ENCODE measurements at places on chromosomes 12 and 14.
A peak's percentile ranks its signal among the peaks of the same experiment; 100 is the strongest.

DNA sequence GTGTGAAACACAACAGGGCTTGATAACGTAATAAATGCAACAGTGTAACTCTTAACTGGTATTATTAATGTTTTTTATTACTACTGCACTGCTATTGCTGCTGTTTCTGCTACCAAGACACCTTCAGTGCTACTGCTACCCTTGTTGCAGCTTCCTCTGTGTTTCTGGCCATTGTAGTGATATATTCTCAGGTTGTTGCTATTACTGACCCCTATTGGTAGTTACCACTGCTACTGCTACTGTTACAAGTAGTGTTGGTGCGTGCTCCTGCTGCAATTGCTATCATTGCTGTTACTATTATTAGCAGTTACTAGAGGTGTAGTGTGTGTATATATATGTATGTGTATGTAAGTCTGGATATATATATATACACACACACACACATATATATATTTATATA, 87.2 kb upstream of the PTPRB start:
- no peak for DNase-seq

DNA sequence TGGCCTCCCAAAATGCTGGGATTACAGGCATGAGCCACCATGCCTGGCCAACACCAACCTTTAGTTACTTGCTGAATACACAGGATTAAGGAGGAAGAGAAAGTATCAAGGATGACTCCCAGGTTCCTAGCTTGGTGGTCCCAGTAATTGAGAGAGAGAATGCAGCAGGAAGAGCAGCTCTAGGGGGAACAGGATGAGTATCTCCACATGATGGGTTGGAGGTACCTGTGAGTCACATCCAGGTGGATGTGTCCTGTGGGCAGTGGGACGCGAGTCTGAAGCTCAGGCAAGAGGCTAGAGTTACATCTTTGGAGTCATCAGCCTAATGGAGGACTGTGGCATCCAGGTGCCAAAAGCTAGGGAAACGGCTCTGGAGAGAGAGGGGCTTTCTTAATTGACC, 47.1 kb downstream of the MDM2 start:
- DNase-seq: no peak

DNA sequence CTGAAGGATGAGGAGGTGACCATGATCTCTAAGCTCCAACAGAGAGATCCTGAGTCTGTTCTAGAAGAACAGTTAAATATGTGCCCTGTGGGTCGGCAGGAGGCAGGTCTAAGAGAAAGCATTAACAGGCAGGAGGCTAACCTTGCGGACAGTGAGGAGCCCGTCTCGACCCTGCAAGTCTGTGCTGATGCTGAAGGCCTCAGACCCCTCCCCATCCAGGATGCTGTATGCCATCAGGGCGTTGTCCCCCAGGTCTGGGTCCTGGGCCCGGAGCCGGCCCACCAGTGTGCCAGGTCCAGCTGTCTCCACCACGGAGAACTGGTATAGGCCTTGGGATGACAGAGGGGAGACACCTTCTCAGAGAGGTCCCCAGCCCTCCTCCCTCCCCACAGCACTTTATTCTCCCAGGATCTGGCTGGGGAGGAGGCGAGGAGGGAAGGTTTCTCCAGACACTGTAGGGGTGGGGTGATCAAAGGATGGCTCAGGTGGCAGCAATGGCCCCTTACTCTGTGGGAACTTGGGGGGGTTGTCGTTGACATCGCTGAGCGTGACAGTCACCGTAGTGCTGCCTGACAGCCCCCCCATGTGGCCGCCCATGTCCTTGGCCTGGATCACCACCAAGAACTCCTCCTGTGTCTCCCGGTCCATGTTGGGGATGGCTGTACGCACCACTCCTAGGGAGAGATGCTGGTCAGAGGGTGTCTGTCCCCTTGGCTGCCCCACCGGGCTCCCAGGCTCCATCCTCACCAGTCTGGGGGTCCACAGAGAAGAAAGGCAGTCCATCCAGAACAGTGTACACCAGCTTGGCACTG, 3.1 kb downstream of the CDH24 start:
- peak; percentile 37 for DNase-seq

DNA sequence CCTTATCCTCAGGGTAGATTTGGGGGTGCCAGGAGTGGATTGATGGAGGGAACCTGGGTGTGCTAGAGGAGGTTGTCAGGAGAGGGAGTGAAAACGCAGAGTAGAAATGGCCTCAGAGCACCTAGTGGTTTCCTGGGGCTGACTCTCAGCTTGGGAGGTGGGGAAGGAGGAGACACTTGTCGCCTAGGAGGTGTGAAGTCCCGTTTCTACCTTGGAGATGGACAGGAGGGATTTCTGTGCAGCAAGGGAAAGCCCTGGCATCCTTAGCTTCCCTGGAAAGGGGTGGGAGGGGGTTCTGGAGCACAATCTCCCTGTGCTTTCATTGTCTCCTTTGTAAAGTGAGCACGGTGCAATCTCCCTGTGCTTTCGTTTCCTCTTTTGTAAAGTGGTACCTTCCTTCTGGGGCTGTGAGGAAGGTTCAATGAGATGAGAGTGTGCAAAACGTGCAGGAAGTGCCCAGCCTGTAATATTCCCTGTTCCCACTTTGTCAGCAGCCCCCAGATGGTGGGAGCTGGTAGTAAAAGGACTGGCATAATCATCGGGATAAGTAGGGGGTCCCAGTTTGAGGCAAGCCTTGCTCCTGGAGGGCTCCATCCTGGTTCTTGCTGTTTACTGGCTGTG, 1.6 kb downstream of the OAS3 start:
- no peak for DNase-seq

- DNase-seq: no peak
Observed at GRCh38 chr12:70962226-70962794, 41.8 kb upstream of the PTPRR start.

GRCh38 chr12:132445884-132446632, 43.9 kb upstream of the FBRSL1 start:
- peak; percentile 65 for DNase-seq

DNA sequence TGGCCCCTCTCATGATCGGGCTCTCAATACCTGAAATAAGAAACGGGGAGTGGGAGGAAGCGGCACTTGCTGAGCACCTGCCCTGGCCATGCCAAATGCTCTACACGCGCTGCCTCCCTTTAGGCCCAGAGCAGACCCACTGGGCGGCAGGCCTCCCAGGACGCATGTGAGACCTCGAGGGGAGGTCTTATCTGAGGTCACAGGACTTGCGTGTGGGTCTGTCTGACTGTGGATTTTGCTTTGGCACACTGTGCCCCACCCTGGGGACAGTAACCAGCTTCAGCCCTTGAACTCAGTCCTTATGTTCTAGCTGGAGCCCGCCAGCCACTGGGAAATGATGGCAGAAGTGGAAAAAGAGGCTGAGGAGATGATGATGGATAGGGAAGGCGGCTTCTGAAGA, 91.8 kb downstream of the RBM19 start:
- DNase-seq: no peak

- DNase-seq: peak; percentile 67
Observed at GRCh38 chr14:54364555-54365415, 32.0 kb upstream of the CDKN3 start.

DNA sequence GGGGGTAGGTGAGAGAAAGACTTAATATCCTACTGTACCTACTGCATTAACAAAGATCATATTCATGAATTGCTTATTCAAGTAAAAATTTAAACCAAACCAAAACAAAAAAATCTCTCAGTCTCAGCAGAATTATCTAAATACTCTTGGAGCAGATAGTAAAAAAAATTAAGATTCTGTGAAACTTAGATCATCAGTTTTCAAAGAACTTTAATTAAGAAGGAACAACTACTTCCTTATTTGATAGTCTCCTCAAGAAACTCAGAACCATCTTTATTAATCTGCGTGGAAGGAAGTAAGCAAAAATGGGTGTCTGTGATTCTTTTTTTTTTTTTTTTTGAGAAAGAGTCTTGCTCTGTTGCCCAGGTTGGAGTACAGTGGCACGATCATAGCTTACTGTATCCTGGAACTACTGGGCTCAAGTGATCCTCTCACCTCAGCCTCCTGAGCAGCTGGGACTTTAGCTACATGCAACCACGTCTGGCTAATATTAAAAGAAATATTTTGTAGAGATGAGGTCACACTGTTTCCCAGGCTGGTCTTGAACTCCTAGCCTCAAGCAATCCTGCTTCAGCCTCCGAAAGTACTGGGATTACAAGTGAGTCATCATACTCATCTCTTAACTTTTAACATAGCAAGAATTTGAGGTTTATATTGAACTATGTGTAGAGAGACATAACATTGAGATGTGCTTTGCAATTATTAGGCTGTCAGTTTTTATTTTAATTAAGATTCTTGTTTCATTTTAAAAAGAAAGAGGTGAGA, 37.4 kb downstream of the GAS2L3 start:
- no peak for DNase-seq

DNA sequence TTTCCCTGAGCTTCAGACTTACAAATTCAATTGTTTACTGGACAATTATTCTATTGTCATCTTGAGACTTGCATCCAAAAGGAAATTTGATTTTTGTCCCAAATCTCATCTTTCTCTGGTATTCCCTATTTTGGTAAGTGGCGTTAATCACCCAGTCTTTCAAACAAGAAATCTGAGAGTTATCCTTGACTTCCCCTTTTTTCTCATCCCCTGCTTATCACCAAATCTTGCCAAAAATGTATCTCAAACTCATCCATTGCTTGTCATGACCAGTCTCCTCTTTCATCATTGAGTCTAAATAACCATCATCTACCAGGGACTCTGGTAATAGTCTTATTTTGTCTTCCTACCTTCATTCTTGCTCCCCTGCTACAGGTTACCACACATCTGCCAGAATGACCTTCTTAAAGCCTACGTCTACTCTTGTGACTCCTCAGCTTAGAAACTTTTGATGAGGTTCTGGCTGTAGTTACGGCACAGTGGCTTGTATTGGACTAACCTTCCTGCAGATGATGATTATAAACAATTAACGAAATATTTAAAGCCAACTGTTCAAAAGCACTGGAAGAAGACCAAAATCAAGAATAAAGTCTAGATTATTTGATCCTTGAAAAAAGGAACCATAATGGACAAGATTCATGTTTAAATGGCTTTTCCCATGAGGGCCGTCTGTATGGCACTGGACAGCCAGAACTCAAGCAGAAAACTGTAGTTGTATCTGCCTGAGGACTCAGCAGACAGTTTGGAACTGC, 9.0 kb upstream of the ANO2 start:
- DNase-seq: no peak

- no peak for DNase-seq
Observed at GRCh38 chr14:36344211-36344610, 23.8 kb upstream of the MBIP start.

- no peak for DNase-seq
Observed at GRCh38 chr12:90129366-90130030, 420.9 kb upstream of the ATP2B1 start.

GRCh38 chr12:108750526-108750925, 19.2 kb upstream of the CORO1C start:
- peak; percentile 60 for DNase-seq

DNA sequence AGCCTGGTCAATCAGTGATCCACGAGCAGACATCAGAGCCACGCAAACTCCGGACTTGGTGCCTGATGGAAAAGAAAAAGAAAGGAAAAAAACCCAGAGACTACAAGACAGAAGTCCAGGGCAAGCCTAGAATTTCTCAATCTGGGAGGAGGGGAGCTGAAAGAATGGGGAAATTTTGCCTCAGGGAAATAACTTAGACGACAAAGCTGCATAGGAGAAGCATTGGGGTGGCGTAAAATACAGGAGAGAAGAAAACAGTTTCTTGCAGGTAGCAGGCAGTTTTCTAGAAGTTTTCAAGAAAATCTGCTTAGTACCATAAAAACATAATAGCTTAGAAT, 2.6 kb upstream of the SLC11A2 start:
- no peak for DNase-seq

- peak; percentile 94 for DNase-seq
Observed at GRCh38 chr14:41604721-41605531, 1.8 kb upstream of the LRFN5 start.

- no peak for DNase-seq
Observed at GRCh38 chr12:124599074-124599999, 31.9 kb upstream of the NCOR2 start.

GRCh38 chr12:86827409-86827808, 571.2 kb upstream of the MGAT4C start:
- DNase-seq: no peak

DNA sequence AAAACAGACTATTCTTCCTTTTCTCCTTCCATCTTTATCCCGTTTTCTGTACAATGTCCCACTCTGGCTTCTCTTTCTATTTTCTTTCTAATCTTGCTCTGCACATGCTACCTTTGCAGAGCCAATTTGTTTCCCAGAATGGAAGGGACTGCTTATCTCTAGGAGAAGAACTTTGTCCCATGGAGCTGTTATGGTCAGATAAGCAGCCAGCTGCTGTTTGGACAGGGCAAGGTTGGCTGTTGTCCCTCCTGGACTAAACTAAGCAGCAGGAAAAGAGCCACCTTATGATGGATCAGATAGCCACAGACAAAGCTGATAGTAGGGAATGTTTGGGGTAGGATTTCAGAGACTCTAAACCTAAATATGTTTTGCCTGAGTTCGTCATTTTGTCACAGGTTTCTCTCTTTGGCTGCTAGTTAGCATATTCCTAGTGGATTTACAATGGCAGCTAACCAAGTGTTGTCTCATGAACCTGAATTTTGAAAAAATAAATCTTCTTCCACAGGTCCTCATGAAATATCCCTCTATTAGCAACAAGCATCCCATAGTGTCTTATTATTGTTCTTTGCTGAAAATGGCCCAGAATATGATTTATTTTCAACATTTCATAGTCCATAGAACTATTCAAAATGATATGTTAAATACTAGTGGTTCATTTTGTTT, 262.8 kb downstream of the SLC16A7 start:
- DNase-seq: no peak

- no peak for DNase-seq
Observed at GRCh38 chr12:109423392-109423791, 53.7 kb downstream of the KCTD10 start.

DNA sequence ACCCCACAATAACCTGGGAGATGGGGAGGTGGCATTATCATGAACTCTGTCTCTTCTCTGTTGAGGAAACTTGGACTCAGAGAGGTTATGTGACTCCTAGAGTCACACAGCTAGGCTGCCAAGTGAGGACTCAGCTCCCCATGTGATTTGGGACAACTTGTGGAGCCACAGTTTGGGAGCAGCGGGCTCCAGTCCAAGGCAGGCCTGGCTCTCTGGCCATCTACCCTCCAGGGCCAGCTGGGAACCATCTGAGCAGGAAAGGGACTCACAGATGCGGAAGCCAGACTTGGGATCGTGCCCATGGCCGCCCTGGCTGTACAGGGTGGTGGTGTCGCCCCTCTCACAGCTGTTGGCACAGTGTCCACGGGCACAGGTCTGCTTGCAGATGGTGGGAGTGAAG, 59.1 kb downstream of the ISCA2 start:
- no peak for DNase-seq

- peak; percentile 68 for DNase-seq
Observed at GRCh38 chr12:117119592-117120198, 20.5 kb upstream of the TESC start.

- no peak for DNase-seq
Observed at GRCh38 chr14:77424862-77425261, 1.5 kb upstream of the NOXRED1 start.

GRCh38 chr14:68195126-68195525, 375.5 kb downstream of the RAD51B start:
- DNase-seq: no peak

DNA sequence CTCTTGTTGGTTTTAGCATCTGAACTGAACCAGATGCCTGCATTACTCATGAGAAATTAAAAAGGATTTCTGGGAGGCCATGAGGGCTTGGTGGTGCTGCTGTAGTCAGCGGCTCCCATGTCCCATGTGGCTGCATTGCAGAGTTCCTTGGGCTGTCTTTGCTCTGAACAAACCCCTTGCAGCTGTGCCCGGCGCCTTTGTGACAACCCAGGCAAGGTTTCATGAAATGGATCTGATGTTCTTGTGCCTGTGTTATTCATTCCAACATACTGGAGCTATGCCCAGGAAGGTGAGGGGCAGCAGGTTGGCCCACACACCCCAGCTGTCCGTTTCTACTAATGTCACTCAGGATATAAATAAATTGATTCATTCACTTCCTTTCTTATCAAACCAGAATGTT, 40.8 kb downstream of the TGFB3 start:
- DNase-seq: peak; percentile 35

Measured in eye (tissue), 1 donor.